ENCODE measurements at places on chromosomes 12 and 14.

GRCh38 chr14:81946834-81947798 lies 413.5 kb upstream of the SEL1L start:
- no peak for DNase-seq

- DNase-seq = no peak
Measured at GRCh38 chr12:2190896-2191533, 138.2 kb downstream of the CACNA1C start.

DNA sequence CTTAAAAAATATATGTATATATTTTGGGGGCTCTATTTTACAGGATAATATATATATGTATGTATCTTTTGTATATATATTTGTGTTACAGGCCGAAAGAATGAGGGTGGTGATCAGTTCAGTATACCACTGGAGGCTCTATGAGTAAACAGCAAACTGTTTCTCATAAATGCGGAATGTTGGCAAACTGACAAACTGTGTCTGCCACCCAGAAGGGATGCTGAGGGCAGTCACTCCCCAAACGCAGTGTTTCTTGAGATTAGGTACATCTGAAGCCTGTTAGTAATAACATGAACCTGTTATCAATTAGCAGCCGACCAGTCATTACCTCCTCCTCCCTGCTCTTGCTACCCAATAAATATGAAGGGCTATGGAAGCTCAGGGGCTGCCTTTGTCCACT lies 20.8 kb downstream of the TNFAIP2 start:
- DNase-seq = no peak

- peak; percentile 51 for DNase-seq
Measured at GRCh38 chr12:2574355-2574935, 220.3 kb upstream of the FKBP4 start.

DNA sequence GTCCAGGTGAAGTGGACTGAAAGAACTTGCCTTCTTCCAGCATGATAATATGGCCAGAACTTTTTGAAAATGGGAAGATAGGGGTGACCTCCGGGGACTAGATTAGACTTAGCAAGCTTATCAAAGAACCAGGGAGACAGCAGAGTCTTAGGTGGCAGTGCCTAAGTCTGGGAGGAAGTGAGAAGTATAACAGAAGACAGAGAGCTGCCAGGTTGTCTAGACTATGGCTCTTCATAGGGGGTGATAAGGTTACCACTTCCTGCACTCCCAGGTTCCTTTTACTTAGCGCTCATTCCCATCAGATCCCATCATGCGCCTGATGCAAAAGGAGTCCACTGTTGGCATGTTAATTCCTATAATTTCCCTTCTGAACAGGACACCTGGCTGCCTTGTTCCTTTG lies 69.9 kb downstream of the PLXNC1 start:
- no peak for DNase-seq

DNA sequence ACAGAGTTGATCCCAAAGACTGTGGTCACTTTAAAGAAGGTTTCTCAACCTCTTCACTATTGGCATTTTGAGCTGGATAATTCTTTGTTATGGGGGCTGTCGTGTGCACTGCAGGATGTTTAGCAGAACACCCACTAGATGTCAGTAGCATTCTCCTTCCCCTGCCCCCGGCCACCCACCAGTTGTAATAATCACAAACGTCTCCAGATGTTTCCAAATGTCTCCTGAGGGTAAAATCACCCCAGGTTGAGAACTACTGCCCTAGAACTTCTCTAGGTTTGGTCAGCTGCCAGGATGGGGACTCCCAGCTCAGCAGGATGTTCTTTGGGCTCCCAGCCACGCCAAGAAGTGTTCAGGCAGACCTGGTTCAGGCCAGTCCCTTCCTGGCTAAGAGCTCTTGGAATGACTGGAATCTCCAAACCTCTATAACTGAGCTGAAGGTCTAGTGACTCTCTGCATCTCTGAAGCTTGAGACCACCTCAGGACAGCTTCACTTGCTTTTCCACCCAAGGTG lies 12.5 kb upstream of the AJUBA start:
- DNase-seq = no peak

DNA sequence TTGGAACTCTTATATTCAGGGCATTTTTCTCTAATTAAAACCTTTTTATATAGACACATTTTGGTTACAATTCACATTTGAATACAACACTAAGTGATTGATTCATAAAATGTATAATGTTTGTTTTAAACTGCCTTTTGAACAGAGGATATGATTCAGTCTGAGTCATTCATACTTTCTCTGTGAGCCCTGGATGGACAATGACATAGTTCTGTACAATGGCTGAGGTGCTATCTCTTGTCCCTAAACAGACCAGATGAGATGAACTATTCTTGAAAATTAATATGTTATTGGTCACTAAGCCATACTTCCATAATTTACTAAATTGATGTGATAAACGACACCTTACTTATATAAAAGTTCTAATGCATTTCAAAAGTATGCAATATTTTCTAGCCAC lies 199.7 kb upstream of the ATXN7L3B start:
- no peak for DNase-seq

DNA sequence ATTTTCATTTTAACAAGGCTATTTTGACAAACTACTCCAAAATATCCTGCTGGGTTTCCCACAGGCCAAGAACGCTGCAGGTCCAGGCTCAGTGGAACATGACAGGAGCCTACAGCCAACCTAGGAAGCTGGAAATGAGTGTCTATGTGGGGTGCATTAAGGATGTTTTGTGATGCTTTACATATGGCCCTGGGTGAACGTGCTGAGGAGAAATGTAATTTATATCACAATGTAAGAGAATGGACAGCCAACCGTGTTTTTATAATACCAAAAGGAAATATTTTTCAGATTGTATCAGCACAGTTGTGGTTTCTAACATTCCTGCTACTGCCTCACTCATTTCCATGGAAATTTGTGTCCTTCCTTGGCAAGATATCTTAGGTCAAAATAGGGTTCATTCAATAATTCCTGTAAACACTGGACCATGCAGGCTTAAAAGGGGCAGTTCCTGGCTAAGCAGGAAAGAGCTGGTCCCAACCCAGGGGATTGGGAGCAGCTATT lies 51.5 kb downstream of the ST8SIA1 start:
- DNase-seq = no peak

- no peak for DNase-seq
Measured at GRCh38 chr12:120620624-120621023, 19.8 kb upstream of the CABP1 start.

GRCh38 chr14:24430143-24430681 lies 458 bp downstream of the KHNYN start:
- peak; percentile 40 for DNase-seq

DNA sequence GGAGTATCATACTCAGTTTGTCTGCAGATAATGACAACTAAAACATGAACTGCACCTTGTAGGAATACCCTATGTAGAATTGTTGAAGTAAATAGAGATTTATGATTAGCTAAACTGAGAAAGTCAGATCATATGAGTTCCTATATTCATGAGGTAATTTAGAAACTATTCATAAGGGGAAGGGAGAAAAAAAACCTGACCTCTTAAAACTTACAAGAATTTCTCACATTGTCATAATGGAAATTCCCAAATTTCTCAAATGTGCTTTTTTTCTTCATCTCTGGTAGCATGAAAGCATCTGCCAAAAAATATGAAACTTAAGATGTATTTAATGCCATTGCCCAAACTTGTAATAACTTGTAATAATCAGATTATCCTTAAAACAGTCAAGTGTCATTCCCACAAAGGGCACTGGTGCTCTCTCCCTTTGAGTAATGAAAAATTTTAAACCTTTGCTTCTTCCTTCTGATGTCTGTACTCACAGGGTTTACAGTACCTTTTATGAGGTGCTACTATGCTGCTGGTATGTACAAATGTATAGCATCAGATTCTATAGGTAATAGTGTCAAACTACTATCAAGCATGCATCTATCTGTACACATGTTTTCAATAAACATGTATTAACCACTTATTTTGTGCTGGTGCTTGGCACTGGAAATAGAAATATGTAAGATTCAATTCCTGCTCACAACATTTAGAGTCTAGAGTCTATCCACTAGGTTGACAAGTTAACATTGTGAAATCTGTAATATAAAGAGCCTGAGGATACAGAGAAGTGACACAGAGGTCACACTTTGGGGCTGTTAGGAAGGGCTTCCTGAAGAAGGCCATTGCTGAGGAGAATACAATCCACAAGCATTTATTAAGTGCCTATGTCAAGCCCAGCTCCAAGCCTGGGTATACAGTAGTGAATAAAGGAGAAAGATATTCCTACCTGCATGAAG lies 17.4 kb upstream of the DRAM1 start:
- DNase-seq = no peak

DNA sequence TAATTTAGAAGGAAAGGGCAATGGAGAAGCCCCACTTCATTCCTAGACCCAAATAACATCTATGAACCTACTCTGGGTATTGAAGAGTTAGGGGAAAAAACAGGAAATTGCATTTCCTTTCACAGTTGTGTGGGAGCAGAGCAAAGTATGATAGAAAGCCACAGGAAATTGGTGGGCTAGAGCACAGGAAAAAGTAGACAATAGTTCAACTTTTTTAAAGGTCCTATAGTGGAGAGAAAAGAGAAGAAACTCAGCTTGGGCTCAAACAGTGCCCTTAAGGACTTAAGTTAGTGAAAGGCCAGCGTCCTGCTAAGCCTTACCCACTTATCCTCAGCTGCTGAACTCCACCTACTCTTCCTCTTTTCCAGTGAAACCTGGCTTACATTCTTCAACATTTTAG lies 258.1 kb downstream of the DPY19L2 start:
- no peak for DNase-seq

- DNase-seq = no peak
Measured at GRCh38 chr12:98332642-98333041, 182.7 kb upstream of the TMPO start.

GRCh38 chr12:1691123-1692007 lies 495 bp downstream of the ADIPOR2 start:
- peak; percentile 57 for DNase-seq

GRCh38 chr14:52711666-52712065 lies 4.7 kb downstream of the PSMC6 start:
- DNase-seq = no peak

DNA sequence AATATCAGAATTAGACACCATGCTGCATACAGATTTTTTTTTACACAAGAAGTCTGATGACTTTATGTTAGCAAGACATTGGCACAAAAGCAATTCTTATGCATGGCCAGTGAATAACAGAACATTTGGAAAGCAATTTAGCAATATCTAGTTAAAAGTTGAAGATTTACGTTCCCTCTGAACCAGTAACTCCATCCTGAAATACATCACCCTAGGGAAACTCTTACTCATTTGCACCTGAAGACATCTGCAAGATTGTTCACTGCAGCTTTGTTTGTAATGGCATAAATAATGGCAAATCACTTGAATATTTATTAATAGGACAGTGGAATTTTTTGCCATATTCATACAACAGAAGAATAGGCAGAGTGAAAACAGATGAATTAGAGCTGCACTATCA lies 670.0 kb upstream of the NOVA1 start:
- no peak for DNase-seq

GRCh38 chr14:61475316-61475715 lies 153.9 kb downstream of the PRKCH start:
- DNase-seq = peak; percentile 73

GRCh38 chr14:60642270-60643140 lies 6.8 kb downstream of the SIX1 start:
- no peak for DNase-seq

DNA sequence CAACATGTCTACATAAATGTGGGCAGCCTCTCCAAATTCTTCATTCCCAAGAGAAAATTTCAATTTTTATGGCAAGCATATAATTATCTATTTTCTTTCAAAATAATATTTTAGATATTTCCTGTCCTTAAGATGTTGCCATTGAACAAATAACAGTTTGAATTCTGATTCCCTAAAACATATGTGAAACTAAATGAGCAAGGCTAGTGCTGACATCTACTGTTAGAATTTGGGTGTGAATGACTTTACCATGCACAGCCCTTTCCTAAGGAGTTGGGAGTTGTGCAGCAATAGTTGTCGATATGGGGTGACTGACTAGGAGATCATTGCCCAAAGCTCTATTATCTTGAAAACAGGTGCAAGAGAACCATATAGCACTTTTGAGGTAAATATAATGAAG lies 108.2 kb upstream of the SLC38A4 start:
- DNase-seq = peak; percentile 16

DNA sequence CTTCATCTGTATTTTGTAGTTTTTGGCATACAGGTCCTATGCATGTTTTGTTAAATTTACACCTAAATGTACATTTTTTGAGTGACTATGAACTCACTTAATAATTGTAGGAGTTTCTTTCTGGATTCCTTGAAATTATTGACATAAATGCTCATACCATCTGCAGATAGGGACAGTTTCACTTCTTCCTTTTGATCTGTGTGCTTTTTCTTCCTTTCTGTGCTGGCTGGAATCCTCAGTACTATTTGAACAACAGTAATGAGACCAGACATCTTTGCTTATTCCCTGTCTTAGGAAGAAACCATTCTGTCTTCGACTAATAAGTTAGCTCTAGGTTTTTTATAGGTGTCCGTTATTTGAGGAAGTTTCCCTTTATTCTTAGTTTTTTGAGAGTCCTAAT lies 110.3 kb downstream of the ADGRD1 start:
- no peak for DNase-seq

- no peak for DNase-seq
Measured at GRCh38 chr12:2345902-2346301, 293.1 kb downstream of the CACNA1C start.

DNA sequence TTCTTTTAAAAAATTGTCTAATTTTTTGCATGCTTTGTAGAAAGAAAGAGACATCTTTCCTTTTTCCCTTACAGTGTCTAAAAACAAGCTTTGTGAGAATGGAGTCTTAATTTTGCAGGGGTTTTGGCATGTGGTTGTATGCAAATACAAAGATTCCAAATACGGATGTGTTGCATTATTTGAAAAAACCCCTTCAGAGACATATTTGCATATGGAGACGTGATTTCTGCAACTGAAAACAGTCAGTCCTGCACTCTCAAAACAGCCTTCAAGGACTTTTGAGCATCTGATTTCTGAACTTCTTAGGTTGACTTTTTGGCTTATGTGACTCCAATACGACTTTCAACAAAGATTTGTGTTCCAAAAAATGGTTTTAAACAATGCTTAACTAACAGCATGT lies 7.8 kb downstream of the IRAK3 start:
- DNase-seq = no peak

DNA sequence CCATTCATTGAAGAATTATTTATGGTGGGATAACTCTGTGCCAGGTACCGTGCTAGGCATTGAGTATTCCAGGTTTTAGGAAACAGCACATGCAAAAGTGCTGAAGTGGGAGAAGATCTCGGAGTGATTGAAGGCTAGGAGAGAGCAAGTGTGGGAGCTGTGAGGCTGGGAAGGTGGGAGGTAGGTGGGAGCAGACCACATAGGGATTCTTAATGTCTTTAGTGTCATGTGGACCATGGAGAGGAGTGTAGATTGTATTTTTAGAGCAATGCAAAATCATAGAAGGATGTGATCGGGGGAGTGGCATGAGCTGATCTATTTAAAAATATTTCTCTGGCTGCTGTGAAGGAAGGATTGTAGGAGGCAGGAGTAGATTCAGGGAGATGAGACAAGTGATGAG lies 5.4 kb downstream of the PTPN11 start:
- DNase-seq = no peak

All from NCI-H2081 (cell line).